Activated naive CD4-positive, alpha-beta T cell (primary cell): ENCODE measurements at places on chromosomes 7 and 10.

DNA sequence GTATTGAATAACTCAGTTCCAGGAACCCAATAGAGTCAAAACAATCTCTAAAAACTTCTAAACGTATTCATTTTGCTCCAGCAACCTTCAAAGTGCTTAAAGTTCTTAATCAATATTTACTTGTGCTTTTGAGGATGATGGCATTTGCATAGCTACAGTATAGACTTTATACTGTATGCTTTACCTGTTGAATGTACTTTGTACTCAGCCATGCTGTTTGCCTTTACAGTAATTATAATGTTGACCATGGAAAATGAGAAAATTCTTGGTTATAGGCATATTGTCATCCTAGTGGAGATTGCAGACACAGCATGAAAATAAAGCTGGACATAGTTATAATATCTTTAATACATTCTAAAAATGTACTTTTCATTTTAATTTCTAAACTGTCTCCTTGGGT is 762.7 kb upstream of the PHF14 start:
- no peak for DNase-seq

DNA sequence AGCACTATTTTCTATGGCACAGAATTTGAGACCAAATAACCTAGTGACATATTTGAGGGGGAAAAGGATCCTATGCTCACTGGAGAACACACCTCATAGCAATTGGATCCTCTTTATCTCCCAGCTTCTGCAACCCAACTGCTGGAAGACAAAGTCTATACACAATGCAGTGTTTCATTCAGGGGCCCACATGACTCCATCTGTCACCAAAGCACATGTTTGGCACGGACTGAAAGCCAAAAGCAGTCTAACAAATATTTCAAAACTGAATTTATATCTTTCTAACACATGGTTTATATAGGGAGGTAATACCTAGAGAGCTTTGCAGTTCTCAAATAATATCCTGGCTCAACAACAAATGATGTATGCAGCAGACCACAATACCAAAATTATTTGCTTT is 39.2 kb downstream of the ADAM12 start:
- DNase-seq, result no peak

- no peak for DNase-seq
Measured at GRCh38 chr10:54961040-54961439, 160.0 kb upstream of the PCDH15 start.

DNA sequence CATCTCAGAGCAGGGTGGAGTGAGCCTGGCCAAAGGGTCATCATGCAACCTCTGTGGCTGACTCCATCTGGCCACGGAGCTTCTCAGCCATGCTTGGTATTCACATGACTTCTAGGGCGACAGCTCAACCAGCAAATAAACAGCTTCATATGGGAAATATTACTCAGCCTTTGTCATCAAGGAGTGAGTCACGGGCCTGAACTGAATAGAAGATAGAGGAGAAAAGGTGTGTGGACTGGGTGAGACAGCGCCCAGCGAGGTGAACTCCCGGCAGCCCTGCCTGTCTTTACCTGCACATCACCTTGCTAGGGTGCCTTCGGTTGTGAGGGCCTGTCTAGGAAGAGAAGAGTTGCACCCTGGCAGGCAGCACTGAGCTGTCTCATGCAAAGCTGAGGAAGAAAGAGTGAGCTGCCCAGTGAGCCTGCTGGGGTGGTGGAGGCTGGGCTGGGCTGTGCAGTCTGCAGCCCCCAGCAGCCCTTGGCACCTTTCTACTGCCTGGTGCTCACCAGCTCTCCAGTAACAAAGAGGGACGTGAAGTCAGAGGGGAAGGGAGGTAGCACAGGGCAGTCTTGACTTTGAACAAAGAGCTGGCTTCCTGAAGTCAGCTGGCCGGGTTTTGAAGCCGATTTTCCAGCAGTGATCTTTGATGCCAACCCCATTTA is 114.2 kb downstream of the EGFR start:
- DNase-seq, result no peak

DNA sequence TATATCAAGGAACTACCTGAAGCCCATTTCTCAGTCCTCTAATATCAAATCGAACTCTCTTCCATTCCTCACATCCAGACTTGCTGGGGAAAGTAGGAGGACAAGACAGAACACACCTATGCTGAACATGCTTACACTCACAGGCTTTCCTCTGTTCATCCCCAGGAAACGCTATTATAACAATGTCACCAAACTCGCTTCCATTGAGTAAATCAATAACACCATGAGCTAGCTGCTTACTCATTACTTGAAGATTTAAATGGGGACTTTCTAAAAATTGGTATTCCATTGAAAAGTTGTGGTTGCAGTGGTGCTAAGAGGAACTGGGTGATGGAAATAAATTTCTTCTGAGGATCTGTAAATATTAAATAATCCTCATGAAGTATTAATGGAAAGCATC is 88.8 kb downstream of the SLC25A13 start:
- no peak for DNase-seq

DNA sequence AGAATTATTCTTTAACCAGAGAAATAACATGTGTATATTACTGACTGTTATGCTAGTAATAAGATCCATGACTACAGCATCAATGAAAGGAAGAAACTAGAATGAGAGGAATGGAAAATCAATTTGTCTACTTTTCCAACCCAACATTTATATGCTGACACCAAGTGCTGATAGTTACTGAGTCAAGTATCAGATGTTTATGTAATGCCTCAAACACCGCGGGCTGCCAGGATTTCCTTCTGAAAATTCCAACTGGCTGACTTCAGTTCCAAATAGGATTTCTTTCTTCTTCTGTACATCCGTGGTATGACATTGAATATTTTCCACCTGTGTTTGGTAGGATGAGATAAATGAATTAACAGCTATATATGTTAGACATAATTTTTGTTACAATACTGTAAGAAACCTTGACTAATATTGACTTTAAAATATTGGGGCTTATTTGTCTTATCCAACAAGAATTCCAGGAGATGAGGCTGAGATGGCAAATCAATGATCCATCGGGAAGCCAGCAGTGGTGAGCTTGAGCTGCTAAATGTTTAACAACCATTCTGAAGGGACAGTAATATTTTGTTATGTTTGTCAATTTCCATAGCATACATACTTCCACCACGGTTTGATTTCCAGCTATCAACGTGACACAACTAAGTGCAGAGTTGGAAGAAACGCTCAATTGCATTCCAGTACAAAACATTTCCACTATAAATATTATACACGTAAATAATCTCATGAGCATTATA is 435.2 kb upstream of the AUTS2 start:
- no peak for DNase-seq

GRCh38 chr7:157702311-157703023 is 365.7 kb downstream of the DNAJB6 start:
- no peak for DNase-seq

DNA sequence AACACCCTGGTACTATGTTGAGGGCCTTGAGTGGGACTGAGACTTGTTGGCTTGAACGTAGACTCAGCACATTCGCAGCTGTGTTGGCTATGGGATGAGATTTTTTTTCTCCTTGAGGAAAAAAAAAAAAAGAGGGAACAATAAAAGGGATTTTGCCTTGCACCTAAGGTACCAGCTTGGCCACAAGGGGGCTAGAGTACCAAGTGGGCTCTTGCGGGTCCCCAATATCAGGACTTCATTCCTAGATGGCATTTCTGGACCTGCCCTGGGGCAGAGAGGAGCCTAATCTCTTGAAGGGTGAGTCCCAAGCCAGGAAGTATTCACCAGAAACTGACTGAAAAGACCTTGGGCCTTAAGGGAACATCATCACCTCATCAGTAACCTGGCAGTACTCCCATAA is 1083.6 kb upstream of the PHF14 start:
- no peak for DNase-seq

GRCh38 chr10:52221923-52222322 is 92.2 kb upstream of the DKK1 start:
- DNase-seq, result no peak

DNA sequence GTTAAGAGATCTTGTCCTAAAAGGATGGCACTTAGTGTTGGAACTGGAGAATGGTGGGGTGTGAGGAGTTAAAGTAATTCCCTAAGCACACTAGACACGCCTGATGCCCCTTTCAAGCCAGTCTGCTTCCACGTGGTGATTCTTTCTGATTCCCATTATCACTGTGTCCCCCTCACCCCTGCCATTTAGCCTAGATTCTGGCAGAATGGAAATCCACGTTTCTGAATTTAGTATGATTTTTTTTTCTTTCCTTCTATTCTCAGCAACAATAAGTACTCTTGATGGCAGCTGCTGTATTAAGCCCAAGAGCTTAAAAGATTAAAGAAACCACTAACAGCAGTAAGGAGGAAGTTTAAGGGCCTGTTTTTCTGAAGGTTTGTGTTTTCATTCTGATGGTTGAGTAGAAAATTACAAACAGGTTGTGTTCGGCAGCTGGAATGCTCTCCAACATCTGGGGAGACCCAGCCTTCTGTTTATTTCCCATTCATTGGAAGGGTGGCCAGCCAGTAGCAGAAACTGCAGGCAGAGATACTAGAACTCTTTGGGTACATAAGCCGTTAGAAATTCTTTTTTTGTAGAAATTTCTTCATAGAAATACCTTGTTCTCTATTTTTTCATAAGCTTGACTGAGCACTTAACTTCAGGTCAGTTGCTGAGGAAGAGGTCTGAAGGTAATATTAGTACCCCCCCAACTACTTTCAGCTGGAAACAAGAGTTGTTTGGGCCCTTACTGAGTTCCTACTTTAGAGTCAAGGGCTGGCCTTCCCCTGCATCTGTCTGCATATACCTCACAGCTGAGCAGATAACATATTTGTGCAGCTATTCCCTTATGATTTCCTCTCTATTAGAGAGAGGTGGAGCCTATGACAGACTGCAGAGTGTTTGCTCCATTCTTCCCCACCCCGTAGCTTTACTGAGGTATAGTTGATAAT is 355.1 kb downstream of the AUTS2 start:
- no peak for DNase-seq

DNA sequence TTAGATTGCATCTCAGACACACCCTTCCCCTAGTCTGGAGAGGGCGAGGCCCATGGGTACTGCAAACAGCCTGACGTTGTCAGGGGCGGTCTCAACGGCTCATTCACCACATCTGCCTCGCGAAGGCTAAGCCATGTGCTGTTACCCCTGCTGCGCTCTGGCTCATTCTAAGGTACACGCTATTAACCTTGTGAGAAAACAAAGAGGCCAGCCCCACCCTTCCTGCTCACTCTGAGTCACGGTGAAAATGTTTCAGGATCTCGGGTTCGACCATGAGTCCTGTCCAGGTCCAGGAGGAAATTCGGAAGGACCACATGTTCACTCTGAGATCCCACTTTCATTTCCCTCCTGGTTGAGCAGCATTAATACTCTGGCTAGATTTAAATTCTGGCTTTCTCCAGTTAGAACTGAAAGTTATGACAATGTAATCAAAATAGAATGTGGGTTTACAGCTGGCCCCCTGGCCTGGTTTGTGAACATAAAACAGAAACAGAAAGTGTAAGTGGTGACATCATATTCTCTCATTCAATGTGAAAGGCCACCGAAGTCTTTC is 55.2 kb downstream of the EGFR start:
- no peak for DNase-seq

GRCh38 chr7:85160223-85160622 is 26.6 kb downstream of the SEMA3D start:
- DNase-seq, result no peak
